Left ventricle myocardium inferior (tissue), 1 donor: ENCODE measurements at places on chromosomes 2 and 18. TPM values are rescaled to one million over a fixed set of nuclear protein-coding genes. Genes with fewer than 3 reads are reported as not detected.

DNA sequence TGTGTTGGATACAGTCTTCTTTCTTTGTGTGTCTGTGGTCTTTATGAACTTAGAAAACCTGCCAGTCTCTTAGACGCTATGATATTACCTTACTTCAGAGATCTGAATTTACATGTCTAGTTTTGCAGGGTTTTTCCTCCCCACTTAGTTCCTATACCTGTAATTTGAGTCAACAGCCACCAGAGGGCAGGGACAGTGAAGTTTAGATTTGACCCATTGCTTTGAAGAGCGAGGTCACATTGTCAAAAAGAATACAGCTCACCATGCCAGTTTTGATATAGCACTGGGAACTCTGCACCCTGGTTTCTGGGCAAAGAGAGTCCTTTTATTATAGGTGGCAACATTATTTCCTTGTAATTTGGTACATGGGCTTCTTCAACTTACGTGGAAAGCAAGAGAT is 102.3 kb downstream of the MAPK4 start:
- no peak for DNase-seq

DNA sequence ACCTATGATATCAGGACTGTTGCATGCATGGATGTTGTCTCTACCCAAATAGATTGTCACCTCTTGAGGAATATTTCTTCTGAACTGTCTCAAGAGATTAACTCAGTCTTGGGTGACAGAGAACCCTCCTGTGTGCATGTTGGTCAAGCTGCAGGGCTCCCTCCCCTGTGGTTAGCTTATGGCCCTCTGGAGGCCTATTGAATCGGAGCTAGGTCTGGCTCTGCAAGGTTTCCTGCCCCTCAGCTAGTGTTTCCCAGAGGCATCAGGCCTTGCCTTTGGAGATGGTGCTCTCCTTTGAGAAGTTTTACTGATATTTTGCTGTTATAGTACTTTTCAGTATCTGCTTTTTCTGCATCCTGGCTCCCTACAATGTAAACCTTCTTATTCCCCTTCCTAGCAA is 769.2 kb upstream of the FAM98A start:
- DNase-seq: no peak

DNA sequence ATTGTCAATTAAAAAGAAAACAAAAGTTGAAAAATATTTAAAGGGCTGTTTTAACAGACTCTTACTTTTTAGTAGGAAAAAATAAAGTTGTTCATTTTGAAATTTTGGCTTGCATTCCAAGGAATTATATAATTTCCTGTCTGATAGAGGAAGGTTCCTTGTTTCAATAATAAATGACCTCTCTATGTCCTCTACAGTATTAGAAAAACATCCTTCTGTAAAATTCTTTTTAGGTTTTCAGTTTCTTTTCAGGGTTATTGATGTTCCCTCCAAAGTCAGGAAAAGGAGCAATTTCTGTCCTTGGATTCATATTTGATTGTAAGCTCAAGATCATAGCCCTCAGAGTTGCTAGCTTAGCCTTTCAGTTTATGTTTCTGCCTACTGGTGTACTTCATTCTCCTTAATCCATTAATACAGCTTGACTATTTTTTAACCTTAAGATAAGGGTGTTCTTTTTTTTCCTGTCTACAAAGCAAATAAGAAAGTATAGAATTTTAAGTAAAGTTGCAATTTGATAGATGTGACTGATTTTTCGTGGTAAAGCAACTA is 125.2 kb upstream of the COL3A1 start:
- no peak for DNase-seq

DNA sequence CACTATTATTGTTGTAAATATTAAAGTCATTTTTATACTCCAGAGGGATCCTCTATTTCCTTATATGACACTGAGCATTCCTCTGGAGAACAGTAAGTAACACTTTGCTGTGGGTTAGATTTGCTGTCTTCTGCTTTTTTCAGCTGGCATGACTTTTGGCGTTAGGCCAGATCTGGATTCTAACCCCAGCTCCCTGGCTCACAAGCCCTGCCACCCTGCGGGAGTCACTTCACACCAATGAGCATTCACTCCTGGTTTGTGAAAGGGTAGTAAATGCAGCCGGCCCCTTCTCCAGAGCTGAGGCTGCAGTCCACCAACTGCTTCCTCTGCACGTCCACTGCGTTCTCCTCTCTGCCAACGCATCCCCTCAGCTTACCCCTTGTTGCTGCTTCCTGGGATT is 373.8 kb upstream of the RAB6C start:
- no peak for DNase-seq

GRCh38 chr2:178330175-178331017 is 120.6 kb downstream of the PRKRA start:
- no peak for DNase-seq

DNA sequence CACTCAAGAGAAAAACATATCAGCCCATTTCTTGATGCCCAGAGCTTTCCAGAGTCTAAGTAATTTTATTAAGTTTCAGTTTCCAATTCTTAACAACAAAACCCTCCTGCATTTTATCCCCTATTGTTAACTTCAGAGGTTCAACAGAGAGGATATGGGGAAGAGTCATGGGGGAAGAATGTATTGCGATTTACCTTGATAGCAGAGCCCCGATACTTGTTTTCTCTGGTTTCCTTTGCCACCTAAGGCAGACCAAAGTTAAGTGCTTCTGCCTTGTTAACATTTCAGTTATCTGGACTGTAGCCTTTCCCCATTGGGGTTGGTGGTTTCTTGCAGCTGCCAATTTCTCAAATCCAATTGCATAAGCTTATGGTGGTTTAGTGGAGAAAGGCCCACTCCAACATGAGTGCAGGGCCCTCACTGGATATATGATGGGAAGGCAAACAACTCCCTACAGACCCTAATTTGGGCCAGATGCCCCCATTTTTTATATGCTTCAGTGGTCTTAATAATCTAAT is 82.0 kb upstream of the ITGB6 start:
- no peak for DNase-seq

- DNase-seq: no peak
These were observed 66.6 kb upstream of the ZEB2 start for GRCh38 chr2:144586476-144586875.

GRCh38 chr2:219598308-219599078 is 836 bp downstream of the STK11IP start:
- no peak for DNase-seq

- no peak for DNase-seq
These were observed 24.0 kb upstream of the SULT1C3 start for GRCh38 chr2:108215794-108216211.

- no peak for DNase-seq
These were observed 86.9 kb downstream of the VSNL1 start for GRCh38 chr2:17627434-17627833.

DNA sequence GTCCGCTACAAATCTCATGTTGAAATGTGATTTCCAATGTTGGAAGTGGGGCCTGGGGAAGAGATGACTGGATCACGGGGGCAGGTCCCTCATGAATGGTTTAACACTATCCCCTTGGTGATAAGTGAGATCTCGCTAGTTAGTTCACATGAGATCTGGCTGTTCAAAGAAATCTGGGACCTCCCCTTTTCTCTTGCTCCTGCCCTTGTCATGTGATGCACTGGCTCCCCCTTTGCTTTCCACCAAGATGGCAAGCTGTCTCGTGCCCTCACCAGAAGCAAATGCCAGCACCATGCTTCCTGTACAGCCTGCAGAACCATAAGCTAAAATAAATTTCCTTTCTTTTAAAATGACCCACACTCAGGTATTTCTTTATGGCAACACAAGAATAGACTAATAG is 57.3 kb upstream of the C2orf15 start:
- no peak for DNase-seq

- DNase-seq: no peak
These were observed 30.0 kb upstream of the KLHL14 start for GRCh38 chr18:32802591-32803451.

GRCh38 chr2:233133239-233133638 is 73.1 kb downstream of the INPP5D start:
- no peak for DNase-seq

DNA sequence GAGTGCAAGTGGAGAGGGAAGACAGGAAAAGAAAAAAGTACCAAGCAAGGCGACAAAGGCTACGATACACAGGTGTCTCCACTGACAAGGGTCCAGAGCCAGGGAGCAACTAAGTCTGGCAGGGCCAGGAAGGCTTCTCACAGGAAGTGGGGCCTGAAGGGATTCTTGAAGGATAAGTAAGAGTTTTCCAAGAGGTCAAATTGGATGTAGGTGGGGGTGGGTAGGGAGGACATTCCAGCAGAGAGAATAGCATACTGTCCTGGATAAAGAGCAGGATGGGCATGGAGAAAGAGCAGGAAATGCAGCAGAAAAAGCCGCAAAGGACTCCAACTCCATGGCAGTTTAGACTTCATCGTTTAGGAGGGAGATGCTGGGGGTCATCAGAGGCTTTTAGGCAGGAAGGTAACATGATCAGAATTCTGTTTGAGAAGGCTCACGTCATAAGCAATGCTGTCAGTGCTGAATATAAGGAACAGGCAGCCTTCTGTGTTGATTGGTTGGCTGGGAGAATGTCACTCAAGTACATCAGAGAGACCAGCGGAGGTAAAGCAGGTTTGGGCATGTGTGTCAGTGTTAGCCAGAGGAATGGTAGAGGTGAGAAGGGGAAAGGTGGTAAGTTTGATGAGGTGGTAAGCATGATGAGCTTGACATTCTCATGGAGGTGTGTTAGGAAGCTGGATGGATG is 35.1 kb downstream of the ARHGAP25 start:
- DNase-seq: no peak

DNA sequence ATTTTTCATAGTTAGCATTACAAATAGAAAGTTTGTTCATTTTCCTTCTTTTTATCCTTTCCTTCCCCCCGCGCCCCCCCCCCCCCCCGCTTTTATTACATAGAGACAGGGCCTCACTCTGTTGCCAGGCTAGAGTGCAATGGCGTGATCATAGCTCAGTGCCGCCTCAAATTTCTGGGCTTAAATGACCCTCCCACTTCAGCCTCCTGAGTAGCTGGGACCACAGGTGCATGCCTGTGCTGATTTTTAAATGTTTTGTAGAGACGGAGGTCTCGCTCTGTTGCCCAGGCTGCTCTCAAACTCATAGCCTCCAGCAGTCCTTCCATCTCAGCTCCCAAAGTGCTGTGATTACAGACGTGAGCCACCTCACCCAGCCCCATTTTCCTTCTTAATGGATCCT is 91.2 kb upstream of the ALPP start:
- no peak for DNase-seq

DNA sequence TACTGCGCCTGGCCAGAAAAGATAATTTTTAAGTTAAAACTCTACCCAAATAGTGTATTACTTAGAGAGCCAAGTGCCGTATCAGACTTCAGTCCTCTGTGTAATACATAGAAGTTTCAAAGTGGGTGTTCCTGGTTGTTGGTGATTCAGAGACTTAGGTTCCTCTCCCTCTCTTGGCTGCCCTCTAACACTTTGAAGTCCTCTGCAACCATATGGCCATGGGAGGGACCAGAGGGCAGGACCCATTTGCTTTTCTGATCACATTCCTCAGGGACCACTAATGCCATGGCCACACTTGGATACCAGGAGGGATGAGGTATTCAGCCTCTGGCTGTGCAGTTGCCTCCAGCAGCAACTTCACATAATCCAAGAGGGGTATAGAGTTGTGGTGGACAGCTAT is 131.5 kb downstream of the CAPN13 start:
- no peak for DNase-seq

DNA sequence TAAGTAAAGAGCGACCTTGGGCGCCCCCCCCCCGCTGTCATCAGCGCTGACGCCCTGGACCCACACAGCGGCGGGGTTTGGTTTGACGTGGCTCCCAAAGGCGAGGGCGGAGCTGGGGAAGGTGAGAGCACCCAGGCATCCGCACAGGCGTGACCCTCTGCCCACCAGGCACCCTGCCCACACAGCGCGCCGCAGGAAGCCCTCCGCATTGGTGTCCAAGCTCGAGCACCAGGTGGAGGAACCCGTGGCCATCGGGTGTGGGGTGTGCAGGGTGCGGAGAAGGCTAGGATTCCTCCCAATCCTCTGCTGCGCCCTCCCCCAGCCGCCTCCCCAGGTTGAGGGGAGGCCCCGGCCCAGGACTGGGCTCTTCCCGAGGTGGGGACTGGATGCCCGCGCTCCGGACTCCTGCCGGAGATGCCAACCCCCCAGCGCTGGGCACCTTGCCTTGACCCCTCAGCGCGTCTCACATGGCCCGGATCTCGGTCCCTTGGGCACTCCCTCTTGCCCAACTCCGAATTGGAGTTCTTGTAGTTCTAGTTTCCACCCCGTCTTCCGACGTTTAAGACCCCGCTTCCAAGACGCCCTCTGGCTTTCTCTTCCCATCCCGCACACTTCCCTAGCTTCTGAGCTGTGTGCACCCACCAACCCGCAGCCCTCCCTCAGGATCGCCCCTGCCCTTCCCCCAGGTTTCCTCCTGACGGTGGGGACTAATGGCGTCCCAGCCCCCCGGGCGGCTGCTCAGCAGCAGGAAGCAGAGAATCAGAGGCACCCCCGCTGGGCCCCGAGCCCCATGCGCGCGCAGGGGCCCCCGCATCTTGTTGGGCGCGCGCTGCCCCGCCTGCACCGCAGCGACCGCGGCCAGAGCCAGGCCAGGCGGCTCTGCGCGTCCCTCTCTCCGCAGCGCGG is 25.9 kb upstream of the RESP18 start:
- no peak for DNase-seq

DNA sequence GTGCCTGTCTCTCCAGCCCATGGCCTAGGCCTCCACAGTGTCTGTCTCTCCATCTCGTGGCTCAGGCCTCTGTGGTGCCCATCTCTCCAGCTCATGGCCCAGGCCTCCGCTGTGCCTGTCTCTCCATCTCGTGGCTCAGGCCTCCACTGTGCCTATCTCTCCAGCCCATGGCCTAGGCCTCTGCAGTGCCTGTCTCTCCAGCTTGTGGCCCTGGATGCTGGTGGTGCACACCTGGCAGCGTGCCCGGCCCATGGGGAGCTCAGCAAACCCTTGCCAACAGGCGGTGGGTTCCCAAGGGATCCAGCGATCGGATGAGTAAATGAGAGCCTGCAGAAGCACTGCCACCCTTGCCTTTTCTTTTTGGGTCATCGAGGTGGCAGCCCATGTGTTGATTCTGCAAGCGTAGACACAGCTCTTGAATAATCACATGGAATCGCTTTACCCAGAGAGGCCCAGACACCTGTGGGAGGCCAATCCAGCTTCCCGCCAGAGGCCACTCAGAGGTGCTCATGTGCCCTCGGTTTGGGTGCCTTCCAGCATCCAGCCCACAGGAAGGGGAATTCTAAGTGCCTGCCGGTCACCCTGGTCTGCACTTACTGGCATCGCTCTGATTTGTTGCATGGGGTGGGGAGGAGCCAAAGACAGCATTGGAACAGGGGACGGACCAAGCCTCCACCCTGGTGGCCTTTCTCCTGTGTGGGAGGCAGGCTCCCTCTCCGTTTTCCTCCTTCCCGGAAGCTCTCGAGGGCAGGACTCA is 101.8 kb upstream of the HDAC4 start:
- DNase-seq: no peak

The SPDYA gene
- 0.14 TPM for total RNA-seq

The CDK5R2 gene
- total RNA-seq: not detected

The OSBPL1A gene
- total RNA-seq: 82.8 TPM

The RNF152 gene
- 10.4 TPM for total RNA-seq
